ENCODE measurements at places on chromosomes 5 and 9.

- H3K27ac ChIP-seq: no peak overlapping the region
- DNase-seq: no peak
- H3K4me1 ChIP-seq: no peaks in the 10 kb centered on the region
- no peaks in the 10 kb centered on the region for H3K27me3 ChIP-seq
- H3K36me3 ChIP-seq: no peaks in the 10 kb centered on the region
- no peak overlapping the region for H3K4me3 ChIP-seq
These were observed 136.5 kb downstream of the SV2C start for GRCh38 chr5:76219636-76220035.

GRCh38 chr5:150561571-150562275 lies 53.8 kb downstream of the NDST1 start:
- no peak for DNase-seq
- H3K36me3 ChIP-seq: no peaks in the 10 kb centered on the region
- no peak overlapping the region for H3K27ac ChIP-seq
- no peak overlapping the region for H3K4me3 ChIP-seq
- no peaks in the 10 kb centered on the region for H3K27me3 ChIP-seq

- no peaks in the 10 kb centered on the region for H3K27me3 ChIP-seq
- peak overlapping the region; percentile 95 for H3K27ac ChIP-seq
- peak; percentile 62 for DNase-seq
- H3K36me3 ChIP-seq: no peaks in the 10 kb centered on the region
These were observed 542 bp upstream of the TRIM52 start for GRCh38 chr5:181261320-181262049.

- no peaks in the 10 kb centered on the region for H3K4me1 ChIP-seq
- no peaks in the 10 kb centered on the region for H3K36me3 ChIP-seq
- no peaks in the 10 kb centered on the region for H3K27me3 ChIP-seq
- H3K4me3 ChIP-seq: no peak overlapping the region
These were observed 184.4 kb downstream of the SAXO1 start for GRCh38 chr9:18848657-18849056.

GRCh38 chr5:55620009-55620765 lies 85.4 kb upstream of the PLPP1 start:
- no peaks in the 10 kb centered on the region for H3K36me3 ChIP-seq
- no peaks in the 10 kb centered on the region for H3K4me1 ChIP-seq
- H3K4me3 ChIP-seq: no peak overlapping the region
- no peak overlapping the region for H3K27ac ChIP-seq

GRCh38 chr5:159405611-159406031 lies 75.3 kb upstream of the IL12B start:
- no peak for DNase-seq
- no peaks in the 10 kb centered on the region for H3K36me3 ChIP-seq
- H3K4me3 ChIP-seq: no peak overlapping the region
- H3K4me1 ChIP-seq: no peaks in the 10 kb centered on the region

DNA sequence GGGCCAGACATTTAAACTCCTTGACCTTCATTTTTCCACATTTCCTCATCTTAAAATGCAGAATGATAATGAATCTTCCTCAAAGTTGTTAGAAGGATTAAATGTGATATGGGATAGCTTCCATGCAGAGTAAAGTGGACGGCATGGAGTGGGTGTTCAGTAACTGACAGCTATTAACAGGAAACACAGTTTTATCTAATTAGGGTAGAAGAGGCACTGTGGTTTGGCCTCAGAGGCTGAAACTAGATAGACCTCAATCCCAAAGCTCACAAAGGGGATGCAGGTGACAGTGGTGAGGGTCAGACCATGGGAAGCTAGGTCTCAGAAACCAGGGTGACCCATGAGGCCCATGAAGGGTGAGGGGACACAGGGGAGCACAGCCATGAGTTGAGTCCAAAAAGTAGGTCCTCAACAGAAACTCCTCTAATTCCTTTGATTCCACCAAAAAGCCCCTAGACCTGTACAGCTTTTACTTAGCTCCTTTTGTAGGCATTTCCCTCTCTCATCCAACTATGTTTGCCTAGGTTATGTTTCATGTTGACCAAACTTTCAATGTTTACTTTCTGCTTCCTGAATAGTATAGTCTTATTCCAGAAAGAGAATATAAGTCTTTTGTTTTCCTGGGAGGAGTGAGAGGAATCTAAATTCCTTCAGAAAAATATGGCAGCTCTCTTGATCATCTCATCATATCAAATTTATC lies 27.9 kb upstream of the GLDC start:
- no peak for DNase-seq
